ENCODE measurements at places on chromosomes 11 and 22.

GRCh38 chr11:35822815-35823495 lies 120.9 kb upstream of the LDLRAD3 start:
- peaks cover under 1% of the 10 kb centered on the region for H3K36me3 ChIP-seq
- H3K27ac ChIP-seq: no peak overlapping the region
- H3K27me3 ChIP-seq: no peaks in the 10 kb centered on the region

- peak overlapping the region; percentile 80 for H3K4me3 ChIP-seq
- peak overlapping the region; percentile 73 for H3K27ac ChIP-seq
- H3K36me3 ChIP-seq: no peaks in the 10 kb centered on the region
- peaks cover 8% of the 10 kb centered on the region for H3K27me3 ChIP-seq
- H3K4me1 ChIP-seq: peaks cover 30% of the 10 kb centered on the region
Observed at GRCh38 chr11:64449381-64450167, 90.6 kb downstream of the RPS6KA4 start.

- peaks cover 16% of the 10 kb centered on the region for H3K36me3 ChIP-seq
- H3K4me1 ChIP-seq: peaks cover 21% of the 10 kb centered on the region
- H3K27me3 ChIP-seq: peaks cover 61% of the 10 kb centered on the region
- no peak for ATAC-seq
- H3K4me3 ChIP-seq: peak overlapping the region; percentile 73
Observed at GRCh38 chr11:64007160-64007628, 21.0 kb downstream of the OTUB1 start.

DNA sequence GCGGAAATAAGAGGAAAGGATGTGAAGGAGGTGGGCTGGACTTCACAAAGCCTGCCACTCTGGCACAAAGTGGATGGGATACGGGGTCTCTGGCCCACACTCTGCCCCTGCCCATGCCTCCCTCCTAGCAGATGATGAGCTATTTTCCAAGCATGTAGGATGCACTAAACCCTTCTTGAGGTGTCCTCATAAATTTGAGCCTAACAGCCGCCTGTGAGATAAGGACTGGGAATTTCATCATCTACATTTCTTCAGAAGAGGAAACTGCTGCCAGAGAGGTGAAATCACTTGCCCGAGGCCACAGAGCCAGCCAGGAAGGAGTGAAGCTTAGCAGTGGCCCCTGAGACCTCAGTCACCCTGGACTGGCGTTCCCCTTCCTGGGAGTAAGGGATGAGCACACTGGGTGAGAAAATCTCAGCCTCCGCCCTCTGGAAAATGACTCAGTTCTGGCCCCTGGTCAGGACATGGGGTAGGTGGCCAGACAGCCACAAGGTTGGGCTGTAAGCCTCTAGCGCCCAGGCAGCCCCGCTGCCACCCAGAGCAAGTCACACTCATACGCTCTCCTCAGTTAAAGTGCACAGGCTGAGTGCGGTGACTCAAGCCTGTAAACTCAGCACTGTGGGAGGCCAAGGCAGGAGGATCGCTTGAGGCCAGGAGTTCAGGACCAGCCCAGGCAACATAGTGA lies 27.9 kb downstream of the MB start:
- H3K27ac ChIP-seq: no peak overlapping the region
- peaks cover 41% of the 10 kb centered on the region for H3K27me3 ChIP-seq
- no peaks in the 10 kb centered on the region for H3K36me3 ChIP-seq
